ENCODE measurements at places on chromosomes 1 and 21.

GRCh38 chr1:35564037-35564883, 6.7 kb downstream of the NCDN start:
- peak; percentile 79 for DNase-seq

DNA sequence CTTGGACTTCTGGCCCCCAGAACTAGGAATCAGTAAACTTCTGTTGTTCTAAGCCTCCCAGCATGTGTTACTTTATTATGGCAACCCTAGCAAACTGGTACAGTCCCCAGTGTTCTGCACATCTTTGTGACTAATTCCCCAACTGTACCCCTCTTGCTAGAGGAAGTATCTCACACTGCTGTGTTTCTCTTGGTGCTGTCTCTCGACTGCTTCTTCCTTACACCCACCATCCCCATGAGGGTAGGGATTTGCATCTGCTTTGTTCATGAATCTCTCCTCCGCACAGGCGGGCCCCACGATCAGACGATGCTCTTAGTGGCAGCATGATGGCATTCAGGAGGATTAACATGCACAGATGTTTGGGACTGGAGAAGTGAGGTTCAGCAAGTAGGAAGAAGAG, 46.7 kb downstream of the CLIC6 start:
- DNase-seq: no peak

- no peak for DNase-seq
Observed at GRCh38 chr1:236608930-236609726, 4.8 kb upstream of the HEATR1 start.

GRCh38 chr1:42983253-42983652, 24.6 kb upstream of the SLC2A1 start:
- DNase-seq: no peak

GRCh38 chr1:220527908-220528678, at the start of gene MARK1:
Gene MARK1, plus strand, starts transcription at chr1:220528136. Its CDS starts 687 bp downstream, at chr1:220528823.
- DNase-seq: no peak

GRCh38 chr1:40794974-40795715, 11.6 kb downstream of the KCNQ4 start:
- no peak for DNase-seq

DNA sequence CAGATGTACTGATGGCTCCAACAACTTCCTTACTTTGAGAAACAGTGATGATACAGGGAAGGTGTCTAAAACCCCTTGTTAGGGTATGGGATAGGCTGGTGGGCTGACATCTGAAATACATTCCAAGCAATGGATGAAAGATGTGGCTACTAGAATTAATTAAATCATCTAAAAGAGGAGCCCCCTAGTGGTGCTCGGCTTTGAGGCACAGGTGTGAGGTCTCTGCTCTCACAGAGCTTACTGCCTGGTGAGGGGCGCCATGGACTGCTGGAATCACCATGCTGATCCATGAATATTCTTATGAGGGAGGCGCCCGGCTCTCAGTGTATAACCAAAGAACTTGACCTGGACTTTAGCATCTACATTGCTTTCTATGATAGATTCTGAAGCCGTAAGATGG, 48.5 kb downstream of the GNG4 start:
- DNase-seq: no peak

- no peak for DNase-seq
Observed at GRCh38 chr1:153375511-153375910, at the start of gene S100A12. Gene S100A12, minus strand, starts transcription at chr1:153375621. Its CDS starts 1,029 bp downstream, at chr1:153374592.

DNA sequence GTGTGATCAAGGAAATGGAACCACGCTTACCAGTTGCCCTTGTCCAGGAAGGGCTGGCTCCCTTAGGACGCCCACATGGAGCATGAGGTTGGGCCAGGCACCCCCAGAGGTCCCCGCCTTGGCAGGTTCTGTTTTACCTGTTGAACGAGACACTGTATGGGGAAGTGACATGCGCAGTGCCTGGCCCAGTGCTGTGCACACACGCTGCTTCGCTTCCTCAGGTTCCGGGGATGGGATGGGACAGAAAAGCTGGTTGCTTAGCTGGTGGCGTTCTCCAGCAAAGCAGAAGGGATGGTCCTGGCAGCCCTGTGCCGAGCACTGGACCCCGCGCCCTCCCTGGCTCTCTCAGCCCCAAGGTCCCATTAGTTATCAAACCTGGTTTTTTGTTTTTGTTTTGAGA, 20.7 kb downstream of the SLC66A1 start:
- no peak for DNase-seq
